Activated CD8-positive, alpha-beta memory T cell treated with anti-CD3 and anti-CD28 coated beads, Interleukin-2, amount 50 U/mL, for 48 hours (primary cell): ENCODE measurements at places on chromosomes 5 and 9.

- no peak for DNase-seq
Measured at GRCh38 chr9:136074706-136075105, 20.4 kb downstream of the NACC2 start.

GRCh38 chr5:72233835-72234234, 86.2 kb downstream of the MRPS27 start:
- DNase-seq = no peak

- no peak for DNase-seq
Measured at GRCh38 chr5:464446-464842, 21.5 kb downstream of the EXOC3 start.

DNA sequence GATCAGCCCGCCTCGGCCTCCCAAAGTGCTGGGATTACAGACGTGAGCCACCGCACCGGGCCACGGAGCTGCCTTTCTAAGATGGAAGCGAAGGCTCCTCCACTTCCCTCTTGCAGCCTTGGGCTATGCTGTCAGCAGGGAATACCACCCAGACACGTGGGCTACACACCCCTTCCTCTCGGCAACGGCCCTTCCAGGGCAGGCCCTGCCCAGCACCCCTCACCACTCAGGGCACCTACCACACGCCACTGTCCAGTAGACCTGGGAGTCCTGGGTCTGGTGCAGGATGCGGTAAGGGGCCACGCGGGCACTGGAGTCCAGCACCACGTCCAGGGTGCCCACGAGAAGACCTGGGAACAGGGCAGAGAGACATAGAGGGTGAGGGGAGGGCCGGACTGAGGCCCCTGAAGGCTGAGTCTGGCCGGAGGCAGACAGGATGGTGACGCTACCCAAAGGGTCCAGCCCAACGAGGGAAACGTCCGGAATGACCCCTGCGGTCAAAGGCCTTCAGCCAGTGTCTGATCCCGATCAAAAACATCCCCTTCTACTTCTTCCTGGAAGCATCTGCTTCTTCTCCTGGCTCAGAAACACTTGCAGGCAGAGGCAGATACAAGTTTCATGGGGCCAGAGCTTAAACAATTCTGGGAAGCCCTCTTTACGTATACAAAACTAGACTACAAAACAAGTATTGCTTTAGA, 3.1 kb downstream of the TBC1D9B start:
- DNase-seq = no peak

- no peak for DNase-seq
Measured at GRCh38 chr9:130225586-130225985, 40.0 kb upstream of the HMCN2 start.

GRCh38 chr5:1492757-1493156, 31.0 kb downstream of the LPCAT1 start:
- no peak for DNase-seq

GRCh38 chr5:110517396-110517795, 209.1 kb downstream of the TMEM232 start:
- no peak for DNase-seq

DNA sequence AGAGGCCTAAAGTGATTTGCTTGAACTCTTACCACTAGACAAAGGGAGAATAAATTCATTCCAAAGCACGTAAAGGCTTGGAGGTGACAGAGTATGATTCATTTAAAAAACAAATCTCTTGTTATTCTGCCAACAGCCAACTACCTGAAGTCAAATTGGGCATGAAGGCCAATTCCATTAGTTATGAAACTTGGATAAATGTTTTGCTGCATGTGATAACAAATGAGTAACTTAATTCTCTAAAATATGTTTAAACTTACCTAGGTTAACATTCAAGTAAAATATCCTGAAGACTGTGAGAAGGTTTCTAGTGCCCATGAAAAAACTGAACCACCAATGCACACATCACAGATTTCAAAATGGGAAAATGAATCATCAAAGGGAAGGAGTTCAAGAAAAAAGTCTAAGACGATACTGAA, 120.1 kb upstream of the TSLP start:
- DNase-seq = no peak
